ENCODE measurements at places on chromosomes 3 and 15.

DNA sequence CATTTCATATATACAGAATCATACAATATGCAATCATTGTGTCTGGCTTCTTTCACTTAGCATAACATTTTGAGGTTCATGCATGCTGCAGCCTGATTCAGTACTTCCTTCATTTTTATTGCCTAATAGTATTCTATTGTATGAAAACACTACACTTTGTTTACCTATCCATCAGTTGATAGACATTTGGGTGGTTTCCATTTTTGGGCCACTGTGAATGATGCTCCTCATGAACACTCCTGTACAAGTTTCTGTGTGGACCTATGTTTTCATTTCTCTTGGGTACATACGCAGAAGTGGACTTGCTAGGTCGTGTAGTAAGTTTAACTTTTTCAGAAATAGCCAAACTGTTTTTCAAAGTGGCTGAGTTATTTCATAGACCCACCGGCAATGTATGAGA, 18.8 kb downstream of the TNIK start:
- DNase-seq = no peak

DNA sequence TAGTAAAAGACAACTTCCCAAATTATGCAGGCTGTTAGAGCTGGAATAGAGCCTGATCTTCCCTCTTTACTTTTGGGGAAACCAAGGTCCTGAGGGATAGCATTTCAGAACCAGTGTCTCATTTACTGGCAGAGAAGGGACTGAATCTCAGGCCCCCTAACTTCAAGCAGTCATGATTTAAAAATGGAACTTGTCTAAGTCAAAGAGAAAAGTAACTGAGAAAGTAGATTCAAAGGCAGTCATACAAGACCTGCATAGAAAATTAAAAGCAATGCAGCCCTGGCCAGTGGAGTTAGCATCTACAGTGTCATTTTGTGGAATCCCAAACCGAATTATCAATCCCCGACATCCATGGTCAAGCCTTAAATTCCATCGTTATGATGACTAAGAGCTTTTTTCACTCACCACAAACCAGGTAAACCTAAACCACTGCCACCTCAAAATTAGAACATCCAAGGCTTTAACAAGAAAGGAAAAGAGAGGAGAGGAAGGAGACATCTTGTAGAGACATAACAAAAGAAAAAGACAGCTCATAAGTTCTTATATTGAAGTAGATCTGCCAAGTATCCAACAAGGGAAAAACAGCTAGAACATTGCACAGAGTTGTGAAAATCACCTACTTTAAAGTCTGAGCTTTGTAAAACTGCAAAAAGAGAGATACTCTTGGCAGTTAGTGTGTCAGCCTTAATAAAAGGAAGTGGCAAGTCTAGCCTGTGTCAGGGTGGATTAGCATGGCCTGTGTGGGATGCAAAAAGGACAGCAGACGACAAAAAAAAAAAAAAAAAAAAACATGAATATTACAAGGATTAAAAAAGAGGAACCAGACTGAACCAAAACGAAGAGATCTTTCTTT, 54.1 kb upstream of the CCR2 start:
- DNase-seq = no peak

GRCh38 chr3:120688121-120688520, 6.1 kb upstream of the HGD start:
- DNase-seq = no peak

GRCh38 chr15:68666120-68666811, 87.5 kb downstream of the CORO2B start:
- no peak for DNase-seq

GRCh38 chr3:58099865-58100264, 91.6 kb downstream of the FLNB start:
- no peak for DNase-seq

All from stimulated activated CD4-positive, alpha-beta T cell treated with anti-CD3 and anti-CD28 coated beads, Interleukin-4, amount 100 ng/mL, for 4 hours (primary cell).